ENCODE measurements at places on chromosomes 12 and 14.

- no peak for DNase-seq
These were observed 197.0 kb downstream of the CCER1 start for GRCh38 chr12:90757957-90758356.

GRCh38 chr14:22872033-22872832 is 693 bp downstream of the LRP10 start:
- DNase-seq = peak; percentile 78

- no peak for DNase-seq
These were observed 6.9 kb upstream of the ZNF140 start for GRCh38 chr12:133073836-133074235.

DNA sequence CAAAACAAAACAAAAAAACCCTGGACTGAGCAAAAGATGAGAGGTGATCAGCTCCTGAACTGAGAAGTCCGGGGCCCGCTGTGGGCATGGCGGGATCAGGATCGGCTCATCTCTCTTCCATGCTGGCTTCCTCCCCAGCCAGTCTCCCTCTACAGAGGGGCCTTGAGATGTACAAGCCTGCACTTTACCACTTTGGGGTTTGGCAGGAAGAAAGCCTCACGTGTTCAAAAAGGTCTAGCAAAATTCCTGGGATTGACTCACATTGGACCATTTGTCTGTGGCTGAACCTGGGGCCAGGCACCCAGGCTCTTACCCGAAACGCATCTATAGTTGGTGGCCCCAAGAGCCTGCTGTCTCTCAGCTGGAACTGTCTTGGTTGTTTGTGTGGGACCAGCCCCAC is 89.0 kb downstream of the SLC24A4 start:
- no peak for DNase-seq

GRCh38 chr12:118098401-118098800 is 5.4 kb downstream of the VSIG10 start:
- DNase-seq = no peak

GRCh38 chr12:107126796-107127481 is 33.6 kb upstream of the CRY1 start:
- DNase-seq = no peak

GRCh38 chr14:61551384-61551783 is 143.9 kb upstream of the HIF1A start:
- DNase-seq = no peak

DNA sequence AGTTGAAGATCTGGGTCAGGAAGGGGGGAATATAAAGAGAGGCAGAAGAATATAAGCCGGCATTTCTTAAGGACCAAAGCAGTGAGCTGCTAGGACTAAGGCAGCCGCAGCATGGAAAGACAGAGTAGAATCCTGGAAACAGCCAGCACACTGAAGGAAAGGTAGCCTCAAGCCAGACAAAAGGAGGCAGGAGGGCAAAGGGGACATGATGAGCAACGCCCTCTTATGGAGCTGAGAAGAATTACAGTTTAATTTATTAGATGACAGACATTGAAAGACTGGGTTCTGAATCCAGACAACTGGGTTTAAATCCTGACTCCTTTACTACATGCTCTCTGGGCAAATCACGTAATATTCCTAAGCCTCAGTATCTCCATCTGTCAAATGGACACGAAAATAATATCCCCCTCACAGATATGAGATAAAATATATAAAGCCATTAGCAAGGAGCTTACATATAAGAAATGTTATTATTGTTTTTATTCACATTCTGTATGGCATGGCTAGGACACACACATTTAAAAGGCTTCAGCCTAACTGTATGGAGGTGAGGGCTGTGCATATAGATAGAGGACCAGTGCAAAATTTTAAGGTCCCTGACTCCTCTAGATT is 8.1 kb upstream of the PCED1B start:
- DNase-seq = no peak

DNA sequence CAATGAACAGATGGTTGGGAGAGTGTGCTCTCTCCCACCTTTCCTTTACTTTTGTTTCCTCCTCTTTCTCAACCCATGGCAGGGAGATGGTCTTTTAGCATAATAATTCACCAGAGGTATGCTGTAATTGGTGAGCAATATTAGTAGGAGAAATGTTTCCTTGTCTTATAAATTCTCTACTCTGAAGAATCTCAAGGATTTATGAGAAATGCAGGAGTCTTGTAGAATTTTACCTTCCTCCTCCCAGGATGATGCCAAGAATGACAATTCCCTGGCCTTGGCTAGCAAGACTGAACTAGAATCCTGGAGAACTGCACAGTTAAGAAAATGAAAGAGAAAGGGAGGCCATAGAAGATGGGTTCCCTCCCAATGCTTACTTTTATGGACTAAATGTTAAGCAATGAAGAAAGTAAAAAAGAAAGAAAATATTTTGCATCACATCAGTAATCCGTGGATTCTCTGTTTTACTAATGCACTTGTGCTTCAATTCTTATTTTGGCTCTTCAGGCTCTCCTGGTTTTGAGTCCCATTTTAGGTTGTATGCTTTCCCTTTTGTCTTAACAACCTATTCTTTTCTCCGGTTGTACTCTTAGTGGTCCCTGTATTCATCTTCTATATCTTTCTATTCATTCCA is 192.9 kb upstream of the GARIN6 start:
- DNase-seq = no peak

DNA sequence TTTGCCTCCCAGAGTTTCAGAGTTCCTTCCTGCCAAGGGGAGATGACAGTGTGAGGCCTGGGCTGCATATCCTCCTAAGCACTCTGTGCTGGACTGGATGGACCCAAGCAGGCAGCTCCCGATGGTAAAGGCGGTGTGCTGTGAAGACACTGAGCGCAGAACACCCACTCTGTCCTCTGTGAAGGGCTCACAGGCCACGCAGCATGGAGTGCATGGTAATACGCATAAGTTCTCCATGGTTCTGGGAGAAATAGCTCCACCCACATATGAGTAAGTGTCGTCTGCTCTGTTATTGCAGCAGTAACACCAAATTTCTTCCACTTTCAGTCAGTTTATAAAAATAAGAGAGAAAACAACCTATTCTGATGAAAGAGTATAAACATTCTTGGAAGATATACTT is 55.8 kb downstream of the TMEM30B start:
- DNase-seq = no peak

DNA sequence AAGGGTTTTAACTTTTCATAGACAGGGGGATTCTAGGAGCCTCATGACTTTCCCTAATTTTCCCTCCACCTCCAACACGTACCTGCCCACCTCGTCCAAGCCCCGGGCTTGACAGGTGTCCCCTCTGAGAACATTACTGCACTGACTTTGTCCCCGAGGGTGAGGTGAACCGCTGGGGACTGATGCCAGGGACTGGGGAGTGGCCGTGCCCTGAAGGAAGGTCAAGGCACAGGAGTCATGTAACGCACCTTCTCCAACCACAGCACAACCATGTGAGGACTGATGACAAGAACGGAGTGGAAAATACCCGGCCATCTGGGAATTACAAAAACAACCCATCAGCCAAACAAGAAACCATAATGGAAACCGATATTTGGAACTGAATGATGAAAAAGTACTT is 214.7 kb upstream of the C14orf180 start:
- no peak for DNase-seq

GRCh38 chr12:93621986-93622385 is 49.5 kb downstream of the SOCS2 start:
- DNase-seq = no peak

GRCh38 chr12:124494751-124495129 is 72.7 kb downstream of the NCOR2 start:
- no peak for DNase-seq

GRCh38 chr12:113581342-113581741 is 109.7 kb upstream of the LHX5 start:
- DNase-seq = no peak

GRCh38 chr14:95216008-95216407 is 58.7 kb upstream of the DICER1 start:
- no peak for DNase-seq

DNA sequence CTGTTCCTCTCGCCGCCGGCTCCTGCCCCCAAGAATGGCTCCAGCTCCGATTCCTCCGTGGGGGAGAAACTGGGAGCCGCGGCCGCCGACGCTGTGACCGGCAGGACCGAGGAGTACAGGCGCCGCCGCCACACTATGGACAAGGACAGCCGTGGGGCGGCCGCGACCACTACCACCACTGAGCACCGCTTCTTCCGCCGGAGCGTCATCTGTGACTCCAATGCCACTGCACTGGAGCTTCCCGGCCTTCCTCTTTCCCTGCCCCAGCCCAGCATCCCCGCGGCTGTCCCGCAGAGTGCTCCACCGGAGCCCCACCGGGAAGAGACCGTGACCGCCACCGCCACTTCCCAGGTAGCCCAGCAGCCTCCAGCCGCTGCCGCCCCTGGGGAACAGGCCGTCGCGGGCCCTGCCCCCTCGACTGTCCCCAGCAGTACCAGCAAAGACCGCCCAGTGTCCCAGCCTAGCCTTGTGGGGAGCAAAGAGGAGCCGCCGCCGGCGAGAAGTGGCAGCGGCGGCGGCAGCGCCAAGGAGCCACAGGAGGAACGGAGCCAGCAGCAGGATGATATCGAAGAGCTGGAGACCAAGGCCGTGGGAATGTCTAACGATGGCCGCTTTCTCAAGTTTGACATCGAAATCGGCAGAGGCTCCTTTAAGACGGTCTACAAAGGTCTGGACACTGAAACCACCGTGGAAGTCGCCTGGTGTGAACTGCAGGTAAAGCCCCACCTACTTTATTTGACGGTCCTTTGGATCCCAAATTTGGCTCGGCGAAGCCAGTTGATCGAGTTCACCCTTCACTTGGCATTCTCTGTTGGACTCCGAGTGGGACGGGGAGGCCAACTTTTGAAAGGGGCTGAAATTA is 1.5 kb downstream of the WNK1 start:
- peak; percentile 58 for DNase-seq

DNA sequence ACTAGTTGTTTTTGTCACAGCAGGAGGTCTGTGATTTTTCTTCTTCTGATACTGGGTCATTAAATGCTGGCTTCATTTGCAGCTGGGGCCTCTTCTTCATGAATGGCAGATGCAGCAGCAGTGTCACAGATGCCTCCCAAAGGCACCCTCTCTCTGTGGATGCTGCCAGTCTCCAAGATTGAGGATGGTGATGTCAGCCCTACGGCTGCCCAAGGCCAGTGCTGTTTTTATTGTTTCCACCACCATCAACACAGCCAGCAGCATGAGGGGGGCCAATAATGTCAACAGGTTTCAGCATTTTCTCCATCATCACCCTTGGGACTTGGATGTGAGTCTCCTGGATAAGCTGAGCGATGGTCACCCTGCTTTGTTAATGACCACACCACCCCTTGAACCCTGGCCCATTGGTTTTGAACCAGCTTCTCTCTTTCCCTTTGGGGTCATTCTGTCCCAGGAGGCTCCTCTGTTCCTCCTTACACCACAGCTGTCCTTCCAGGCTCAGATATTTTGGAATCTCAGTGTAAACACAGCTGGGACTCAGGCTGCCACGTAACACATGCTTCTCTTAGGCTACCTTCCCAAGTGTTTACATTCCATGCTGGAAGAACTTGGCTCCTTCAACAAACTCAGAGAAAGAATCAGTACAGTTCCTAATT is 151.7 kb upstream of the DDHD1 start:
- no peak for DNase-seq

DNA sequence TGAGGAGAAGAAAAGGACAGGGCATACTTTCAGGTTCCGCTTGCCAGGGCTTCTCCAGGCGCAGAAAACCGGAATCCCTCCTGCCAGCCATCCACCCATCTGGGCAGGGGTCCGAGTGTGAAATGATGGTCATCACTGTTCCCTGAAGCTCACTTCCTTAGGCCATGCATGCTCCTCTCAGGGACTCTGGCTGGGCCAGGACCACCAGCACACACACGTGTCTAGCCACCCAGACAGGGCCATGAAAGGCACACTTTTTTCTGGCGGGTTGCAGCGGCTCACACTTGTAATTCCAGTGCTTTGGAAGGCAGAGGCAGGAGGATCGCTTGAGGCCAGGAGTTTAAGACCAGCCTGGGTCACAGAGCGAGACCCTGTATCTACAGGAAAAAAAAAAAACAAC is 1.5 kb downstream of the TCL1A start:
- no peak for DNase-seq

GRCh38 chr14:91019673-91020072 is 40.8 kb downstream of the RPS6KA5 start:
- DNase-seq = no peak

DNA sequence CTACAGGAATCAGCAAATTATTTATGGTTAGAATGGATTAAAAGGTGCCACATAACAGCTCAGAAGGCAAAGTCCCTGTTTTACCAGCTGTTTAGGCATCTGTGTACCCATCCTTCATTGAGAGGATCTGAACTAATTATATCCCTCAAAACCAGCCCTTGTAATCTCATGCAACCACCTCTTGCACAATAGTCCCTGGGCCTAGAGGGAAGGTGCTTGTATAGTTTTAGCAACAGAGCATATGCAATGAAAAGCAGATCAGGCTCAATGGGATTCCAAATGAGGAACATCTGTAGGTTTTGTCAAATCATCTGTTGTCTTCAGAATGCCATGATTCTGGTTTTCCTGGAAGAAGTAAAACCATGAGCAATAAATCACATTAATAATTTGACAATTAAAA is 26.0 kb upstream of the GLIPR1L2 start:
- no peak for DNase-seq

DNA sequence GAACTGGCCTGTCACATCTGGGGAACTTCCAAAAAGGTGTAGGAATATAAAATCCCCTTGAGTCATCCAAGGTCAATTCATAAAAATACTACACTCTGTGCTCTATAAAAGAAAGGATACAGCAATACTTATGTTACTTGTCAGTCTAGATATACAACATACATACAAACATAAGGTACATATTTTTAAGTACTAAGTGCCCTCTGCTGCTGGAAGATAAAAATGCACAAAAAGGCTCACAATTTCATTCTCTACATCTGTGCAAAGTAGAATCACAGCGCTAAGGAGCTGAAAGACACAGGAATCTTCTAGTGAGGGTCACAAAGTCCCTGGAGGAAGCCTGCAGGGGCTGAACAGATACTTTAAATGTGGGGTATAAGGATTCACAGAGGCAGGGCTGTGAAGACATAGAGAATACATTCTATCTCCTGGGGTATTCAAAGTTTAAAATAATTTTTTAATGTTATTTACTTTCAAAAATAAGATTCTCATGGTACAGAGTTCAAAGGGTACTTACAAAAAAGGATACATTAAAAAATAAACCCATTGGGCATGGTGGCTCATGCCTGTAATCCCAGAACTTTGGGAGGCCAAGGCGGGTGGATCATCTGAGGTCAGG is 10.2 kb upstream of the GOLGA5 start:
- peak; percentile 45 for DNase-seq

- no peak for DNase-seq
These were observed 193.6 kb upstream of the FAR2 start for GRCh38 chr12:28955491-28955890.

DNA sequence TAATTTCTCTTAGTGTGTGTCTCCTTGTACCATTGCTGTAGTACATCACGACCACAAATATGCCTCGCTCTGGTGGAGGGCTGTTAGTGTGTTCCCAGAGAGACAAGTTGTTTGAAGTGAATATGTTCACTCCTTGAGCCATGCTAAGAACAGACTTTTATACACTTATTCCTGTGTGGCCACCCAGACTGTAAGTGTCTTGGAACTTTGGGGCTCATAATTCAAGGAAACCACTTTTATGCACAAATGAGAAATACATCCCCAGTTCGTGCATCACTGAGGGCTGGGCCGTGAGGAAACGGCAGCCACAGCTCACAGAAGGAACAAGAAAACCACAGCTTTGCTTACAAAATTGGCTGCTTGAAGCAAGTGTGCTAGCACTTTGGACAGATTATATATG is 362.2 kb upstream of the DDHD1 start:
- DNase-seq = no peak

All from stimulated activated CD4-positive, alpha-beta T cell treated with anti-CD3 and anti-CD28 coated beads, Interleukin-4, amount 100 ng/mL, for 24 hours (primary cell).